ENCODE measurements at places on chromosomes 3 and 15.

GRCh38 chr3:32421991-32422859 lies 30.6 kb downstream of the CMTM7 start:
- DNase-seq: no peak
- peaks cover 55% of the 10 kb centered on the region for H3K4me1 ChIP-seq
- H3K4me3 ChIP-seq: no peak overlapping the region
- no peak overlapping the region for H3K27ac ChIP-seq

DNA sequence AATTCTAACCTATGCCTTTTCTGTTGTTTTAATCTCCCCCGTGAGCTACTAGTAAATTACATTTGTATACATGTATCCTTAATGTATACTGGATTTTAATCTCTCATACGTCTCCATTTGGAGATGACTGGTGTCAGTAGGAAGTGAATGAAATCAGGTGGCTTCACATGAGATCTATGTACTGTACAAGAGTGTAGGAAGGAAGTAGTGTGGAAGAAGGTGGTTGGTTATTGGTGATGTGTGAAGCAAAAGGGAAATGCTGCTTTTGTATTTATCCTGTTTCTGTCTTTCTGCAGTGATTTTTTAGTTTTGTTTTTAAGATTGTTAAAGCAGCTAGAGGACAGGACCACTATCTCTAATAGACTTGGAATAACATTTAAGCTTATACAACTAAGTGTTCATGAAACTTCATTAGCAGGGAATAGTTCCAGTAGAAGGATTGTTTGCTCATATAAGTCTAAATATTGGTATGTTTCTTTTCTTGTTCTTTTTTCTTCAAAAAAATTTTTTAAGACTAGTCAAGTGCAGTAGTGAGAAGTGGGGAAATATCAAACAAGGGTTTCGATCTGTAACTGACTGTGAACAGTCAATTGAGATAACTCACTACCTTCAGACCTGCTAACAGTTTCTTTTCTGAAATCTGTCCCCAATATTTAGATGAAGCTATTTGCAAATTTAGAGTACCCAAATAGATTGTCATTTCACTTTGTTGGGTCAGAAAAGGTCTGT lies 15.3 kb downstream of the SNX1 start:
- peaks cover 30% of the 10 kb centered on the region for H3K36me3 ChIP-seq
- H3K27me3 ChIP-seq: no peaks in the 10 kb centered on the region
- no peak for DNase-seq
- H3K4me1 ChIP-seq: peaks cover 33% of the 10 kb centered on the region
- H3K4me3 ChIP-seq: no peak overlapping the region

- H3K4me3 ChIP-seq: no peak within 1 kb of the TSS
- H3K4me1 ChIP-seq: peaks cover 56% of the 10 kb centered on the region
- H3K36me3 ChIP-seq: no peaks in the 10 kb centered on the region
- peak within 1 kb of the TSS; percentile 70 for H3K27ac ChIP-seq
Observed at GRCh38 chr3:8733332-8734094, at the start of gene CAV3. TSS of gene CAV3 (plus strand) at chr3:8733802. CDS start at chr3:8733877, 75 bp downstream.

- H3K36me3 ChIP-seq: no peaks in the 10 kb centered on the region
- H3K27ac ChIP-seq: no peak overlapping the region
- no peaks in the 10 kb centered on the region for H3K4me1 ChIP-seq
- H3K27me3 ChIP-seq: peaks cover 5% of the 10 kb centered on the region
Observed at GRCh38 chr3:5709714-5710113, 522.2 kb downstream of the EDEM1 start.
